ENCODE measurements at places on chromosomes 16 and 17.

DNA sequence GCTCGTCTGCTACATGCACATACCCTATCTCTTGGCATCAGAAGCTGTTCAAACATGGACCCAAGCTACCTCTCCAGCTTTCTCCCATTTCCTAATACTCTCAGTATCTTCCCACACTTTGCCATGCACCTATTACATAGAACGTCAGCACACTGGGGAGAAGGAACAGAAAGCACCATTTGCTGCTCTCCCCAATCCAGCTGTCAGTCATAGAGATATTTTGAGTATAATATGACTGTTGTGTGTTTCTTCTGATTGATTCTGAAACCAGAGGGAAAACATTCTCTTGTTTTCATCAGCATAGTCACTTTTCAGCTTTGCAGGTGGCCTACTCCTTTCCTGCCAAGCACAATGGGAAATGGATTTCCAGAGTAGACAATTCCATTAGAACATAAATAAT lies 107.1 kb downstream of the ADAMTS18 start:
- no peak for DNase-seq

DNA sequence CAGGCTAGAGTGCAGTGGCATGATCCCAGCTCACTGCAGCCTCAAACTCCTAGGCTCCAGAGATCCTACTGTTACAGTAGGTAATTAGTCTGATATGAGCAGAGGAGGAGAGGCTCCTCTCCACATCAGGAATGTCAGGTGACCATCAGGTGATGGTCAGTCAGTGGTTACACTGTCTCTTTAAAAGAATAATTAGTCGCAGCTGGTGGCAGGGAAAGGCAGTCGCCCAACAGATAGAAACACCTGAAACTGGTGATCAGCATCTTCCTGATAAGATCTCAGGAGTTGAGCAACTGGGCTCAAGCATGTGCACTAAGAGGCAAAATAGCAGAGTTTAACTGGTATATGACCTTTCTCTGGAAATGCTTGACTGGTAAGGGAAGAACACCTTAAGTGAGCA lies 21.5 kb upstream of the ABCA5 start:
- DNase-seq = no peak

- DNase-seq = peak; percentile 67
Measured at GRCh38 chr16:27230562-27231001, 27.3 kb downstream of the KDM8 start.

DNA sequence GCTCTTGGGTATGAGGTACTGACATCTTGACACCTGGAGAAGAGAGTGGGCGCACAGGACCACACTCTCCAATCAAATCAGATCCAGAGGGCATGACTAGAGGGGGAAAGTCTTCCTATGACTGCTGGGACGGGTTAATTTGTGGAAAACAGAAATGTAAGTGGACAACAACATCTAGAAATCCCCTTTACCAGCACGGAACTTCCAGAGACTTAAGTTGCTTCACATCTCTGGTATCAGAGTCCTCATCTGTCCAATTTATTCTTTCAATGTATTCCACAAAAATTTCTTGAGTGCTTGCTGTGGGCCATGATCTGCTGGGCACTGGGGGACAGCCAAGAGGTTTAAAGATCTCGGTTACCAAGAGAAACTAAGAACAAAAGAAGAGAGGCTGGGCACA lies 159.2 kb downstream of the COPRS start:
- no peak for DNase-seq

- DNase-seq = no peak
Measured at GRCh38 chr17:61361084-61361483, 38.6 kb upstream of the TBX2 start.

GRCh38 chr17:10050597-10051101 lies 145.6 kb upstream of the RCVRN start:
- no peak for DNase-seq

DNA sequence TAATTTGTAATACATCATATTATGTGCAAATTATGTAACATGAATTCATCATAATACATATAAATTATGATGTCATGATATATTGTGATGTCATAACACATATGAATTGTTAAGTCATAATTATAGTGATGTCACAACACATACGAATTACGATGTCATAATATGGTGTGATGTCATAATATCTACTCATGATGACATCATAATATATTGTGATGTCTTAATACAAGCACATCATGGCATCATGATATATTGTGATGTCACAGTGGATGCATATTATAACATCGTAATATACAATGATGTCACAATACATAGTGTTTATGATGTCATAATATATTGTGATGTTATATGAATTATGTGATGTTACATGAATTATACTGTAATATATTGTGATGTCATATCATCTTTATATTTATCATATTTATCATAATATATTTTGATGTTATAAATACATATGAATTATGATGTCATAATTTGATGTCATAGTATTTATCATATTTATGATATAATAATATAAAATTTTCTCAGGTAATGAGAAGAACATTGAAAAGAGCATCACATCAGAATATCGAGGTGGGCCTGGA lies 1793.0 kb downstream of the TP53TG3F start:
- no peak for DNase-seq

- no peak for DNase-seq
Measured at GRCh38 chr16:19184823-19185509, 16.9 kb downstream of the SYT17 start.
